A549 treated with AZD2906 at 1 μM for 4 hours (cell line): ENCODE measurements at places on chromosomes 1 and 21. TPM values are rescaled to one million over a fixed set of nuclear protein-coding genes. Genes with fewer than 3 reads are reported as not detected.

SPRR1B gene
- total RNA-seq: not detected in 5 replicates

IL12RB2 gene
- total RNA-seq: 0.07 to 0.25 TPM (median 0.09 TPM) in 5 replicates

OLFML2B gene
- 0.49 to 0.64 TPM (median 0.52 TPM) in 5 replicates for total RNA-seq

DESI2 gene
- 25.4 to 30.2 TPM (median 29.2 TPM) in 5 replicates for total RNA-seq

HTR6 gene
- 0.12 to 0.22 TPM (median 0.13 TPM) in 5 replicates for total RNA-seq

CFAP74 gene
- 0.02 to 0.07 TPM (median 0.06 TPM) in 3 of 5 replicates, not detected in the others for total RNA-seq

TSSK3 gene
- 0.29 TPM in 1 of 5 replicates, not detected in the others for total RNA-seq

ALG14 gene
- total RNA-seq: 5.1 to 6.9 TPM (median 5.9 TPM) in 5 replicates

CELA3B gene
- total RNA-seq: not detected in 5 replicates

DMBX1 gene
- 0.49 to 0.93 TPM (median 0.82 TPM) in 5 replicates for total RNA-seq

ZMYND12 gene
- total RNA-seq: 0.14 to 0.63 TPM (median 0.34 TPM) in 5 replicates

UBXN11 gene
- total RNA-seq: 11.1 to 16.2 TPM (median 14.7 TPM) in 5 replicates

IL20 gene
- 0.10 TPM in 1 of 5 replicates, not detected in the others for total RNA-seq

HCRTR1 gene
- total RNA-seq: 0.09 TPM in 1 of 5 replicates, not detected in the others

ATP1B1 gene
- 166 to 215 TPM (median 180 TPM) in 5 replicates for total RNA-seq

PGLYRP3 gene
- total RNA-seq: not detected in 5 replicates

HEYL gene
- total RNA-seq: 3.1 to 3.5 TPM (median 3.4 TPM) in 5 replicates

LAMTOR2 gene
- total RNA-seq: 149 to 159 TPM (median 157 TPM) in 5 replicates

BCL2L15 gene
- 0.24 to 0.96 TPM (median 0.73 TPM) in 5 replicates for total RNA-seq

TCEA3 gene
- 0.34 to 0.70 TPM (median 0.62 TPM) in 5 replicates for total RNA-seq

LCE3E gene
- 0.12 to 0.24 TPM (median 0.20 TPM) in 4 of 5 replicates, not detected in the other for total RNA-seq

MIXL1 gene
- 0.05 to 0.09 TPM (median 0.07 TPM) in 4 of 5 replicates, not detected in the other for total RNA-seq

ADORA1 gene
- total RNA-seq: 0.51 to 0.61 TPM (median 0.56 TPM) in 5 replicates

AGT gene
- total RNA-seq: 0.04 to 0.15 TPM (median 0.10 TPM) in 5 replicates

TEDDM1 gene
- not detected in 5 replicates for total RNA-seq

TCHH gene
- total RNA-seq: 0.23 to 0.28 TPM (median 0.25 TPM) in 5 replicates

C1orf210 gene
- 0.07 TPM in 1 of 5 replicates, not detected in the others for total RNA-seq

MATN1 gene
- 0.02 to 0.14 TPM (median 0.10 TPM) in 4 of 5 replicates, not detected in the other for total RNA-seq

S100A14 gene
- 0.23 to 0.66 TPM (median 0.46 TPM) in 5 replicates for total RNA-seq

SPTA1 gene
- total RNA-seq: not detected in 5 replicates

DCST1 gene
- 0.05 to 0.07 TPM in 2 of 5 replicates, not detected in the others for total RNA-seq

S100B gene
- not detected in 5 replicates for total RNA-seq

CD160 gene
- total RNA-seq: 0.05 to 1.7 TPM in 2 of 5 replicates, not detected in the others

OR2L5 gene
- not detected in 5 replicates for total RNA-seq

MPZ gene
- 0.12 to 0.36 TPM (median 0.24 TPM) in 5 replicates for total RNA-seq

DIP2A gene
- total RNA-seq: 10.0 to 13.7 TPM (median 11.3 TPM) in 5 replicates

MFAP2 gene
- total RNA-seq: 0.85 to 1.4 TPM (median 0.93 TPM) in 5 replicates

LRRC8C gene
- 7.8 to 10.4 TPM (median 9.3 TPM) in 5 replicates for total RNA-seq

FCMR gene
- 4.4 to 6.3 TPM (median 5.8 TPM) in 5 replicates for total RNA-seq
